ENCODE measurements at places on chromosomes 1 and 21.

GRCh38 chr1:67053785-67054772 lies at the start of gene SLC35D1:
TSS of gene SLC35D1 (minus strand) at chr1:67054148. CDS start at chr1:67054013, 135 bp downstream.
- peak; percentile 25 for DNase-seq

DNA sequence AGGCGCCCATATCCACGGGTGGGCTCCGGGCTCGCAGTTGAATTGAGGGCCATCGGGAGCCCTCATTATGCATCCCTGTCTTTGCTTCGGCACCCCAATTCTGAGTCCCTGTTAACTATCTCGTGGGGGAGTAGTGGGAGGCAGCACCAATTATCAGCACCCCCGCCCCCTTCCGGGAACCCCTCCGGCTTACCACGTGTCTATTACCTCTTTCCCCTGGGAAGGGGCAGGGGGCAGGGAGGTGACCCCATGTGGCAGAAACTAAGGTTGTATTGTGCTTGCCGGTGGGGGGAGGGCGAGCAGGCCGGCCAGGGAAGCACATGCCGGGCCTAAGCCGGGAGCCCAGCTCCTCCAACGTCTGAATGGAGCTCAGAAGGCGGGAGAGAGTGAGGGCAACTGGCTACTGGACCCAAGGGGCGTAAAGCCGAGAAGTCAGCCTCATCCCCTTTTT lies 1.0 kb downstream of the LIN28A start:
- DNase-seq: no peak

- no peak for DNase-seq
Measured at GRCh38 chr1:57340334-57341070, 83.4 kb downstream of the DAB1 start.

- DNase-seq: no peak
Measured at GRCh38 chr1:96492236-96492635, 229.3 kb upstream of the PTBP2 start.

GRCh38 chr1:218845589-218845988 lies 328.1 kb upstream of the LYPLAL1 start:
- DNase-seq: no peak

- DNase-seq: no peak
Measured at GRCh38 chr1:179026813-179027669, 1.3 kb downstream of the FAM20B start.

- DNase-seq: no peak
Measured at GRCh38 chr1:119008483-119009311, 20.6 kb upstream of the TBX15 start.

DNA sequence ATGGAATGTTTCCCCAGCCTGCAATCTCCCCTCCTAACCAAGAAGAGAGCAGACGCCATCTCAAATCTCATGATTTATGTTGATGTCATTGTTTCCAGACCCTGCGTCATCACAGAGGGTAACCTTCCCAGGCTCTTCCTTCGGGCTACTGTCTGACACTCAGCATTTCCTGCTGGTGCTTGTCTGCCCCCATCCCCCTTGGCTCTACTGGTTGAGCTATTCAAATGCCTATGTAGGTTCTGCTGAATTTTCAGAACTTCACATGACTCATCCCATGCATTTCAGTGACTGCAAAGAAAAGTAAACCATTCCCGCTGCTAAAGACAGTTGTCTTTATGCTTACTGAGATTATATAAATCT lies 24.8 kb upstream of the ITPKB start:
- DNase-seq: no peak

DNA sequence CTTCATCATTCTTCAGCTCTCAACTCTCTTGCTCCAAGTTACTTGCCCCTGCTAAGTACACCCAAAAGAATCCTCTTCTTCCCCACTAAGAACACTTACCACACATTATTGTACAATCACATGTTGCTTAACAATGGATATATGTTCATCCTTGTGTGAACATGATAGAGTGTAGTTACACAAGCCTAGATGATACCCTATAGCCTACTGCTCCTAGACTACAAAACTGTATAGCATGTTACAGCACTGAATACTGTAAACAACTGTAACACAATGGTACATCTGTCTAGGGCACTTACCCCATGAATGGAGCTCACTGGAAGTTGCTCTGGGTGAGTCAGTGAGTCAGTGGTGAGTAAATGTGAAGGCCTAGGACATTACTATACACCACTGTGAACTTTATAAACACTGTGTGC lies 77.4 kb downstream of the RERE start:
- DNase-seq: no peak

DNA sequence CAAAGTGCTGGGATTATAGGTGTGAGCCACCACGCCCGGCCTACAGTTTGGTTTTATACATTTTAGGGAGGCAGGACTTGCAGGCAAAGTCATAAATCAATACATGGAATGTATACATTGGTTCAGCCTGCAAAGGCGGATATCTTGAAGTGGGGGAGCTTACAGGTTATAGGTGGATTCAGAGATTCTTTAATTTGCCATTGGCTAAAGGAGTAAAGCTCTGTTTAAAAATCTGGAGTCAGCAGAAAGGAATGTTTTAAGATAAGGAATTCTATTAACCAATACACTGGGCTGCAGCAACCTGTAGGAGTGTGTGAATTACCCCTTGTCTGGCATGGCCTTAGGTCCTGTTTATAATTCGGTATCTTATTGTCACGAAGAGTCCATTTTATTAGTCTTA lies 57.6 kb downstream of the OPTC start:
- no peak for DNase-seq

GRCh38 chr1:37042506-37042905 lies 8.2 kb upstream of the GRIK3 start:
- no peak for DNase-seq

DNA sequence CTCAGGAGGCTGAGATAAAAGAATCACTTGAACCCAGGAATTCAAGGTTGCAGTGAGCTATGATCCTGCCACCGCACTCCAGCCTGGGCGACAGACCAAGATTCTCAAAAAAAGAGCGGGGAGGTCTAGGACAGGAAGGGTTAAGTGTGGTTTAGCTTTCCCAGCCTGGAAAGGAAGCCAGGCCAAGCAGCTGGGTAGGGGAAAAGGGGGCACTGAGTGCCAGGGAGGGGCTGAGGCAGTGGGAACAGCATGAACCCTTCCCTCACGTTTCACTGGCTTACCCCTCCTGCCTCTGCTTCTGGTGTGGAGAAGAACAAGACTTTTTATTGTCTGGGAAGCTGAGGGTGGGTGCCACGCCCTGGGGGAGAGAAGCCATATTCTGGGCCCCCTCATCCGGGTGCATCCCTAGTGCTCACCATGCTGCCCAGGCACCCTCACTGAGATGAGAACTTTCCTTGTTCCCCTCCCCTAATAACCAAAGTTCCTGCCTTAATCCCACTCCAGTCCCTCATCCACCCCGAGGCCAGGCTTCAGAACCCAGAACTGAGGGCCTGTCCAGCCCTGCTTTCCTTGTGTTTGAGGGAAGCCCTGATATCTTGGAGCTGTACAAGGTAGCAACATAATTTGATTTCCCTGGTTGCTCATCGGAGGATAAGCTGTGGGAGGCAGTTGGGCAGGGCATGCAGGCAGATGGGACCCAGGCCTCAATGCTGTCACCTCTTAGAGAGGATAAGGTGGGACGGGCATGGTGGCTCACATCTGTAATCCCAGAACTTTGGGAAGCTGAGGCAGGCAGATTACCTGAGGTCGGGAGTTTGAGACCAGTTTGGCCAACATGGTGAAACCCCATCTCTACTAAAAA lies 2.0 kb upstream of the LMNA start:
- no peak for DNase-seq

- no peak for DNase-seq
Measured at GRCh38 chr1:48741380-48741779, 35.3 kb downstream of the BEND5 start.

DNA sequence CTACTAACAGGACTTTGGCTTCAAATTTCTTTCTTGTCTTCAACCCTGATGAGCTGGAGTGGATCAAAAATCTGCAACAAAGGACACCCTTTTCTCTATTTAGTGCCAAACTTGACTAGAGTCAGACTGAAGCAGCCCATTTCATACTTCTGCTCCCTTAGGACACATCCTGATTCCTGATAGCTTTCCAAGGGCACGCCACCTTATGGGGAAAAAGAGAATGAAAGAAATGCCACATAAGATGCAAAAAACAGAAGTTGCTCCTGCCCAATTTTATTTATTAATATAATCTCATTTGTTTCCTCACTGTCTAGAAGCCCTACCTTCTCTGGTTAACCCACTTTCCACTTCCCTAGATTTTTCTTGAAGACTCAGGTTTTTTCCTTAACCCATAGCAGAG lies 72.7 kb upstream of the NBPF4 start:
- DNase-seq: no peak

DNA sequence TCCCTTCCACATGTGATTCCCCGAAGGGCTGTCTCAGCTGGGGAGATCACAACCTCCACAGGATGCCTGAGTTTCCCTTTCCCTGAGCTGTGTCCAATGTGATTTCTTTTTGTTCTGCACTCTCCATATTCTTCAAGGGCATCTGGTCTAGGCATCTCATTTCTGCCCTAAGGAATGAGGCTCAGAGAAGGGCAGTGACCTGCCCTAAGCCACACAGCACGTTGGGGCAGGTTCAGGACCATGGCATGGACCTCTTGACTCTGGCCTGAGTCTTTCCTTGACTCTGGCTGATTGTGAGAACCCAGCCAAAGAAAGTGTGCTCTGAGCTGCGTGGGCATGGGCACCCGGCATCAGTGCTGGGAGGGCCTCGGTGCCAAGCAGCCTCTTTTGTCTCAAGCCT lies 590.3 kb downstream of the PTPRU start:
- no peak for DNase-seq

Measured in esophagus squamous epithelium (tissue), 5 donors.